ENCODE measurements at places on chromosomes 1 and 21.

- no peak for DNase-seq
Measured at GRCh38 chr1:161962091-161962887, 61.4 kb downstream of the OLFML2B start.

GRCh38 chr1:17494114-17494729 is 45.3 kb upstream of the ARHGEF10L start:
- DNase-seq, result peak; percentile 38

- peak; percentile 60 for DNase-seq
Measured at GRCh38 chr1:151013518-151013917, 5.3 kb downstream of the PRUNE1 start.

- no peak for DNase-seq
Measured at GRCh38 chr1:21090463-21090862, 86.2 kb downstream of the EIF4G3 start.

DNA sequence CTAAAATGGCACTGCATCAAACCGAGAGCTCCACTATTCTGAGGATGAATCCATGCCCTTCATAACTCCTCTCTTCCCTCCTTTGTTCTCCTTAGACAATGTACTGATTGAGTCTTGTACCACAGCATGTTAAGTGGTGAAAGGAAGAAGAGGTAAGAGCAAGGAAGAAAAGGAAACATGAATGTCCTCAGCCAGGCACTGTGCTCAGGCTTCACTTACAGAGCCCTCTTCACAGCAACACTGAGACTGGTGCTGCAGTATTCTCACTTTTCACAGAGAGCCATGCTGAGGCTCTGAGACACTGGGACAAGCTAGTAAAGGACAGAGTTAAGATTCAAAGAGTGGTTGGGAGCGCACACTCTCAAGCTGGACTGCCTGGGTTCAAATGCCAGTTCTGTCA is 143.5 kb downstream of the AKT3 start:
- DNase-seq, result no peak

GRCh38 chr1:247172996-247173395 is 1.2 kb upstream of the ZNF124 start:
- no peak for DNase-seq

- DNase-seq, result no peak
Measured at GRCh38 chr1:55035904-55036303, 3.4 kb upstream of the PCSK9 start.

GRCh38 chr1:8560035-8560434 is 242.1 kb downstream of the SLC45A1 start:
- no peak for DNase-seq

GRCh38 chr1:18908911-18909771 is 6.8 kb upstream of the ALDH4A1 start:
- no peak for DNase-seq

GRCh38 chr1:69172003-69173000 is 395.4 kb upstream of the LRRC7 start:
- DNase-seq, result no peak

DNA sequence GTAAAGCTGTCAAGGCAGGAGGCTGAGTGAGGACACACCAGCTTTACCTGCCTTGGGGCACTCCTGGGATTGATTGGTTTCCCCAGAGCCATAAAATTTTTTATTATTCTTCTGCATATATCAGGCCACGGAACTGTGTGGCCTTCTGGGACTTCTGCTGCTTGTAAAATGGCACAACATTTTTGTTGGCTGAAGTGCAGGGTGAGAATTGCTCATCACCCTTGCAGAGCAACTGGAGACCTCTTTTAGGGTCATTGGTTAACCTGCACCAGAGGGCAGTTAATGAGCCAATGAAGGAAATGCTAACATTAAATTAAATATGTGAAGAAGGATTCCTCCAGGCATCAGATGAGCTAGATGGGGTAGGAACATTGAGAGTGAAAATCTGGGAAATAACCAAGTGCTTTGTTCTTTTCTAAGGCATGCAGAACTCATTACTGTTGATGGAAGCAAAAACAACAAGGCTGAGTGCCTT is 87.7 kb downstream of the LTN1 start:
- peak; percentile 3 for DNase-seq

- DNase-seq, result no peak
Measured at GRCh38 chr1:53644909-53645689, 93.9 kb downstream of the GLIS1 start.

DNA sequence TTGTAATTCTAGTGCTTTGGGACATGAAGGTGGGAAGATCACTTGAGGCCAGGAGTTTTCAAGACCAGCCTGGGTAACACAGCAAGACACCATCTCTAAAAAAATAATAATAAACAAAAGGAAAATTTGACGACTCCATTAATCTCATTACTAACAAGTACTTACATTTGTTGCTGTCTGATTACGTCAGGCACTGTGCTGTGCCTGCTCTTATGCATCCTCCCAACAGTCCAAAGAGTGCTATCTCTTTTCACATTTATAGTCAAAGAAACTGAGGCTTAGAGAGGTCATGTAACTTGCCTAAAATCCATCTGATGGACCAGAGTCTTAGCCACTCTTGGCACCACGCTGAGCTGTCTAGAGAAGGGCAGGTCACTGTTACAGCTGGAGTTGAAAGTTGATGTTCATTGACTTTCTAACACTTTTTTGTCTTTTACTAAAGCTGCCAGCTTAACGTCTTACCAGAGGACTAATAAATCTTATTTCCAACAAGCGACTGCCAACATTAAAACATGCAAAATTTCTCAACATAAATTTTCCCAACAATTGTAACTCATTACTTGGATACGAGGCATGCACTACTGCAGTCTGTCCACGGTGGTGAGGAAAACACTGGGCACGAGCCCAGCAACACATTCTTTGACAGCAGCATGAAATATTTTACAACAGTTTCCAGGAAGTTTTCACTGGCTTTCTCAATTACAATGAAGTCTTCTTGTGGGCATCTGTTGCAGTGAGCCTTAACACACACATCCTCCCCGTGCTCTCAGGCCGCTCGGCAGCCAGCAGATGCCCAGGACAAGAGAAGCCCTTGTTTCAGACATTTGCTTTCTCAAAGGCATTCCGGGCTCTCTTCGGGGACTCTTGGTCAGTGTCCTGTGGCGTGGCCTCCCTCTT is 262.9 kb upstream of the PROX1 start:
- peak; percentile 7 for DNase-seq

GRCh38 chr1:173852105-173852504 is 15.7 kb downstream of the GAS5 start:
- DNase-seq, result no peak

GRCh38 chr21:23740463-23740862 is 1866.8 kb downstream of the MRPL39 start:
- DNase-seq, result no peak

GRCh38 chr1:228152097-228152917 is 2.6 kb downstream of the GJC2 start:
- no peak for DNase-seq

DNA sequence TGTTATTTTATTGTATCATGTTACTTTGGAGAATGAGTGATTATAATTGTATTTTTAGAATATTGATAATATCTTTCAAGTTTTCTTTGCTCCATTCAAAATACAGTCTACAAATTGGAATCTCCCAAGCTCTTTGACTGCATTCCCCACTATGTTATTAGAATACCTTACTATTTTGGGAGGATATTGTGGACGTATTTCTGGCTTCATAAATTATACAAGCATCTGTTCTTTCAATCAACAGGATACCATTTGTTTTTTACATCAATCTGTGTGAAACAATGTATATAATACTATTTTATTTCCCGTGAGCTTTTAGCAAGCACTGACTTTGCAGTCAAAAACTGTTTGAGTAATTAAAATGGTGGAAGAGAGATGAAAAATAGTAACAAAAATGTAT is 226.5 kb downstream of the PTPRC start:
- no peak for DNase-seq

- no peak for DNase-seq
Measured at GRCh38 chr1:226982451-226983177, 42.5 kb downstream of the COQ8A start.

- no peak for DNase-seq
Measured at GRCh38 chr1:119674835-119675289, 26.8 kb upstream of the ZNF697 start.

DNA sequence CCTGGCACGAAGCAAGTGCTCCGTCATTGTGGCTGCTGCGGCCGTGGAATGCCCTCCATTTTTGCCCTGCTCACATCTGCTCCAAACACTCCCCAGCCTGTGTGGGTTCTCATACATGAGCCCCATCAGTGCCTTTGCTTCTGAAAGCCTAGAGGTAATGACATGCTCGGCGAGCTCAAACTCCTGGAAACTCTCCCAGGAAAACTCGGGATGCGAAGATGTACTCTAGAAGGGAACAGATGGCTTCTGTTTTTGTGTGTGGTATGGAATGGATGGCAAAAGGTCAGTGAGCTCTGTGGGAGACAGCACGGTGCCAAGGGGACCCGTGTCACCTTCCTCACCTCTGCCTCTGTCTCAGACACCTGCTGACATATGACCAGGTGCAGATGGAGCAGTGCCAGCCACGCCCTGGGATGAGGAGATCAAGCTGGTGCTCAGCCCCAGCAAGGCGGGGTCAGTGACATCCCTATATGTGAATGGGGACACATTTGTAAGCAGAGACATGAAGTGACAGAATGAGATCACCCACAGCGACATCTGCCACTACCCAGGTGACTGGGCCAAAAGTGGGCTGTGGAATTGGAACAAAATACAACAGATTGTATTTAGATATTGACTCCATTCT is 84.1 kb upstream of the COX20 start:
- no peak for DNase-seq

- no peak for DNase-seq
Measured at GRCh38 chr1:167443757-167444156, 74.6 kb downstream of the CD247 start.

DNA sequence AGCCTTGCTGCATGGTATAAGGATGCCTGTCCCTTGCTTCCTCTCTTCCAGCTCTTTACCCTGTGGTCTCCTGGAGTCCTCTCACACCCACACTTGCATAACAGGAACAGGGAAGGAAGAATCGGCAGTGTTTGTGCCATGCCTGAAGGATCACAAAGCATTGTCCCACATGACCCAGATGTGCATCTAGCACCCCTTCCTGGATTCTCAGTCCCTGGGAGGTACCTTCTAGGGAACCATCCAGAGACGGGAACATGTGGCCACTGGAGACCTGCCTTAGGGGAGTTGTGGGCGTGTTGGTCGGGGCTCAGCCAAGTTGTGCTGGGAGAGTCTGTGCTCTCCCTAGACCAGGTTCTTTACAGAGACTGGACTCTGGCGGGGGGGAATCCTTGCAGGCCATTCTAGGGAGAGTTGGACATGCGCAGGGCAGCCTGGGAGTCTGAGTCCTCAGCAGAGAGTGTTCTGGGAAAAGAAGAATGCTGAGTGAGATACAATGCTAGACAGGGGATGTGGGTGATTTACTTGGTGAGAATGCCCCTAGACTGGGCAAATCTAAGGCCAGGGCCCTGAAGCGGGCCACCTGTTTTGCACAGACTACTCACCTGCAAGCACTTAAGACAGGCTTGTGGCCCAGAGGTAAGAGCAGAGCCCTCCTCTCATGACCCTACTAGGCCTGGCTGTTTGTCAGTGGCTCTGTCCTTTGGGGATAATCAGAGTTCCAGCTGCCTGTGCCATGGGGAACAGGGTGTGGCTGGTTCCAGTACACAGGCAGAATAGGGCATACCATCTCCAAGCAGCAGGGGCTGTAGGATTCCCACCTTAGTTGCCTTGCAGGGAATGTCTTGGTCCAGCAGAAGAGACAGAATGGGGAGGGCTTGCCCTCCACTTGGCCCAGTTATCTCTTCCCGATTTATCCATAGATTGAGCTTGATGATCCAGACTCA is 89.8 kb downstream of the MAN1C1 start:
- DNase-seq, result no peak

DNA sequence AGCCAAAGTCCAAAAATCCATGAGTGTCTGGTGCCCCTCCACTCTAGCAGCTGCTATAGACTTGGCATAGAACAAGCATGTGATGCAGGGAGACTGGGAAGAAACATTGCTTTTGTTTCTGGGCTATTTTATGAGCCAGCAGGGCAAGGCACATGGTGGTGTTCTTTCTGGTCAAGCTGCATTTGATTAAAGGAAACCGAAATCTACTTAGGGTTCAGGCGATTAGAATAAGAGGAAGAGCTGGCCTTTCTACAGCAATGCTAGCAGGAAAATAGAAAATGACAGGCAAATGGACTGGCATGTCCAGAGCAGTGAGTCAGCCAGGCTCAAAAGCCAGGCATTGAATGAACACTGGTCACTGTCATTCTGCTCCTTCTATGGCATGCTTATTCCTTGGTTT is 28.5 kb upstream of the ARHGAP29 start:
- DNase-seq, result no peak

GRCh38 chr1:92749024-92749634 is 35.8 kb downstream of the EVI5 start:
- peak; percentile 53 for DNase-seq

- no peak for DNase-seq
Measured at GRCh38 chr1:48676822-48677221, 99.9 kb downstream of the BEND5 start.

DNA sequence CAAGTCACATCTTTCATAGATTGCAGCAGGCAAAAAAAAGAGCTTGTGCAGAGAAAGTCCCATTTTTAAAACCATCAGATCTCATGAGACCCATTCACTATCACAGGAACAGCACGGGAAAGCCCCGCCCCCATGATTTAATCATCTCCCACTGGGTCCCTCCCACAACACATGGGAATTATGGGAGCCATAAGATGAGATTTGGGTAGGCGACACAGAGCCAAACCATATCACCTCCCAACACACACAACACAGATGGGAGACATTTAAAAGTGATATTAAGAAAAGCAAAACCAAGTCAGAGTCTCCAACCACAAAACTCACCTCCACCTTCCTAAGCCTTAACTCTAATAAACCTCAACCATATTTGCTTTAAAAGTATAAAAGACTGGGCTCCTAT is 61.5 kb upstream of the TIAM1 start:
- DNase-seq, result no peak

DNA sequence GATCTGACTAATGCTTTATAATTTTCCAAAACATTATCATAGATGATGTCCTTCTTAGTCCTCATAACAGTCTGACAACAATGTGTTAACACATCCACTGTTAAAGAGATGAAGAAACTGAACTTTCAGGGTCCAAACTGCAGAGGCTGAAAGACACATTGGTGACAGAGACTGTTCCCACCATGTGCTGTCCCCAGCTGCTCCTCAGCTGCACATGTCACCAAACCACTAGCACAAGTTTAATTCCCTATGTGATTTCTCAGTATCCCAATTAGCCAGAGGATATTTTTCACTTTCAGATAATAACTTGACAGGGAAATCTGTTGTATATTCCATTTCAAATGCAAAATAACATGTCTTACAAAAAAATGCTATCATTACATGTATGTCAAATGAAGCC is 24.6 kb downstream of the LAMC2 start:
- no peak for DNase-seq

- DNase-seq, result no peak
Measured at GRCh38 chr1:69861641-69862040, 293.9 kb downstream of the LRRC7 start.

Data from large intestine (tissue), 12 donors.